ENCODE measurements at places on chromosomes 1 and 21.

DNA sequence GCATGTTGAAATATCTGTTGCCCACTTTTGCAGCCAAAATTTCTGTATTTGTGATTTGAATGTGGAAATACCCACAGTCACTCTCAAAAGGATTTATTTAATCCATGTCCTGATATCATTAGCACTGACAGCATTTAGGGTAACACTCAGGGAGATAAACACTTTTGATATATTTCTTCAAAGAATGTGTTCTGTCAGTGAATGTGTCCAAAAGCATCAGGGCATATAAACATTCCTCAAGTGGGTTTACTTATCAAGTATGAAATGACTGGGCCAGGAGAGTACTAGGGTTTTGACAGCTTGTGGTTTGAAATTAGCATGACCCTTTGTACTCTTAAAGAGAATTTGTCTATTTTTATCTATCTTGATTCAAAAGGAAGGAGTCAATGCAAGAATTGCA lies 1302.1 kb upstream of the ADGRL2 start:
- DNase-seq, result no peak

GRCh38 chr1:210568631-210569030 lies 239.9 kb downstream of the HHAT start:
- no peak for DNase-seq

DNA sequence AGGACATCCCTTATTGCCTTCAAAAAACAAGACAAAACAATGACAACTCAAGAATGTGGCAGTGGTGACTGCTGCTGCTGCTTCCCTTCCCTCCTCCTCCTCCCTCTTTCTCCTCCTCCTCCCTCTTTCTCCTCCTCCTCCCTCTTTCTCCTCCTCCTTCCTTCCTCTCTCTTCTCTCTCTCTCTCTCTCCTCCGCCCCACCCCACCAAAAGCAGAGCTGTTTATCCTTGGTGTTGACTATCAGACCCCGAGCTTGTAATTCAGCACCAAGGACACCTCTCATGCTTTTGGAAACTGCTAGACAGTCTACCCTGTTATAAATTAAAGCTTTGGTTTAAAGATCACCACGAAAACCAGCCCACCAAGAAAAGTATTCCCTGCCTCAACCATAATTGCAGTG lies 72.4 kb upstream of the IFNAR2 start:
- no peak for DNase-seq

DNA sequence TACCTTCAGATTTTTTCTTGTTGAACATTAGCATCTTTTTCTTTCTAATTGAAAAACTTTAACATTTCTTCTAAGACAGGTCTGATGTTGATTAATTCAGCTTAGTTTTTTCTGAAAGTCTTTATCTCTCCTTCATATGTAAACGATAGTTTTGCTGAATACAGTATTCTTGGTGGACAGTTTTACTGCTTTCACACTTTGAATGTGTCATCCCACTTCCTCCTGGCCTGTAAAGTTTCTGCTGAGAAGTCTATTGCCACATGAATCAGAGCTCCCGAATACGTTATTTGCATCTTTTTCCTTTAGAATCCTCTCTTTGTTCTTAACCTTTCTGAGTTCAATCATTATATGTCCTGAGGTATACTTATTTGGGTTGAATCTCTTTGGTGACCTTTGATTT lies 344.2 kb downstream of the OLFM3 start:
- no peak for DNase-seq

GRCh38 chr1:198741744-198742143 lies 102.9 kb downstream of the PTPRC start:
- no peak for DNase-seq

GRCh38 chr1:225755671-225756319 lies 21.8 kb upstream of the SRP9 start:
- DNase-seq, result no peak

- DNase-seq, result peak; percentile 64
Measured at GRCh38 chr1:152459596-152460528, 45.8 kb upstream of the CRNN start.

- no peak for DNase-seq
Measured at GRCh38 chr1:1536938-1537546, 3.4 kb downstream of the TMEM240 start.

GRCh38 chr1:35470977-35471613 lies 86.1 kb downstream of the KIAA0319L start:
- DNase-seq, result no peak

DNA sequence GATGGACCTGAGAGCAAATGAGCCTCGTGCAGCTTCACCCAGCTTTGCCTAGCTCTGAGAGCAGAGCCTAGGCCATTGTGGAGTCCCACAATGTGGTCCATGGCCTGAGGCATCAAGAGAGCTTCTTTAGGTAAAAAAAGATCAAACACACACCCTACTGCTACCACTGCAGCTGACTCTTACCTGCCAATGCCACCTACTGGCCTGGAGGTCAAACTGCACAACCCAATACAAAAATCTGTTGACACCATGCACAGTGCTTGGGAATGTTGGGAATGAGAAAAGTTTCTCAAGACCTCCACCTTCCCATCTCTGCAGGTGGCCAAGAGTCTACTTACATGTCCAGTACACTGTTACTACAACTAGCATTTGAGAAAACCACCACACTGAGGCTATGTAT lies 60.6 kb downstream of the UCHL5 start:
- no peak for DNase-seq

- no peak for DNase-seq
Measured at GRCh38 chr1:166605137-166605536, 234.1 kb upstream of the POGK start.

DNA sequence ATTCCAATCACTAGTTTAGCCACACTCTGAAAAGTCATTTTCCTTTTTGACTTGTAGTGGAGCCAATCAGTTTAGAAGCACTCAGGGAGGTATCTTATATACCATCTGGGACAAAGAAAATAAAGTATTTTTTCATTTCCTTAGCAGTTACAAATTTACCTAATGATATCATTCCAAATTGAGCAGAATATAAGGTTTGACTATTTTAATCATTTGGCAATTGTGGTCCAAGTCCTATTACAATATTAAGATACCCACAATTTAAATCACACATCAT lies 170.6 kb downstream of the LTN1 start:
- no peak for DNase-seq

DNA sequence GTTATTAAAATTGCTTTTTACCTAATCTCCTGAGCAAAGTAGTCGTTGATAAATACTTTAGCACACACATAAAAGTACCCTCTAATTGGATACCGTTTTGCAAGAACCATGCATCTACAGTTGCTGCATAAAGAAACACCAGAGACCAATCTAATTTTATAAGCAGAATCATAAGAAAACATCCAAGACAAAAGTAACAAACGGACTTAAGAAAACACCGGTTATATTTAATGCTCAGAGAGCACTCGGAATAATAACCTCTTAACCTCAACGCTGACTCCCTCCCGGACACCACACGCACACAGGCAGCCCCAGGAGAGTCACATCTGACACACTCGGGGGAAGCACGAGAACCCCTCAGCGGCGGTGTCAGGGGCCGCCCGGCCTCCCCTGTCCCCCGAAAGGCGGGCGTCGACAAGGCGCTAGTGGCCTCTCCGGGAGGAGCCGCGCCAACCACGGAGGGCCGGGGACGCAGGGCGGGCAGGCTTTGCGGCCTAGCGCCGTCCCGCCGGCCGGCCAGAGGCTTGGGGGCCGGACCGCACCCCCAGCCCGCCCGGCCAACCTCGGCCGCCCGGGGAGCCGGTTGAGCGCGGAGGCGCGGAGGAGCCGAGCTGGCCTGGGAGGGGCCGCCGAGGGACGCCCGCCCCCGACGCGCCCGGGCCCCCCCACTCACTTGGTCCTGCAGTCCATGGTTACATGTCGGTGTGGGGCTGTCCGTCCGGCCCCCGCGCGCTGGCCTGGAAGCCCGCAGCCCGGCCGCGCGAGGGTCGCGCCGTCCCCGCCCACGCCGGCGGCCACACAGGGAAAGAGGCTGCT lies 606 bp downstream of the DENND1B start:
- no peak for DNase-seq

DNA sequence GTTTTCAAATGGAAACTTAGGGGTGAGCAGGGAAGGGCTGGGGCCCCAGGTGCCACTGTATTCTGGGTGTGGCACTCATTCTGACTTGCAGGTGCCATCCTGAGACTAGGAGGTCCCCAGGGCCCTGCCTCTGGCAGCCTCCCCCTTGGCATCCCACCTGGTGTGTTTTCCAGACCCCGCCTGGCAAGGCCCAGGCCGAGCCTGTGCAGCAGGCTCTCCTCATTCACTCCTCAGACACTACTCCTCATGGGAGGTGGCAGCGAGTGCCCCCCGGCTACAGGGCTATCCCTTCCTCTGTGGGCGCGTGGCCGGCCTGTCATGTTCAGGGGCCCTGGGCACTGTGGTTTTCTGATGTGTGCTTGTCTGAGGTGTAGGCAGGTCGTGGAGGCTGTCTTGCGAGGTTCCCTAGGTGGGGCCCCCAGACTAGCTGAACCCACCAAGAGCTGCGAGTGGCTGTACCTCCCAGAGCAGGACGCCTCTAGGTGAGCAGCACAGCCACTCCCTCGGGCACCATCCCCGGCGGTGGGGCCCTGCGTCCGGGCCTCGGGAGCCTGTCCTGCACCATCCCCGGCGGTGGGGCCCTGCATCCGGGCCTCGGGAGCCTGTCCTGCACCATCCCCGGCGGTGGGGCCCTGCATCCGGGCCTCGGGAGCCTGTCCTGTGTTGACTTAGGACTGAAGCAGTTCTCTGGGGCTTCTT lies 13.2 kb downstream of the SLX9 start:
- no peak for DNase-seq

GRCh38 chr1:152995842-152996241 lies 5.7 kb upstream of the SPRR3 start:
- DNase-seq, result no peak

DNA sequence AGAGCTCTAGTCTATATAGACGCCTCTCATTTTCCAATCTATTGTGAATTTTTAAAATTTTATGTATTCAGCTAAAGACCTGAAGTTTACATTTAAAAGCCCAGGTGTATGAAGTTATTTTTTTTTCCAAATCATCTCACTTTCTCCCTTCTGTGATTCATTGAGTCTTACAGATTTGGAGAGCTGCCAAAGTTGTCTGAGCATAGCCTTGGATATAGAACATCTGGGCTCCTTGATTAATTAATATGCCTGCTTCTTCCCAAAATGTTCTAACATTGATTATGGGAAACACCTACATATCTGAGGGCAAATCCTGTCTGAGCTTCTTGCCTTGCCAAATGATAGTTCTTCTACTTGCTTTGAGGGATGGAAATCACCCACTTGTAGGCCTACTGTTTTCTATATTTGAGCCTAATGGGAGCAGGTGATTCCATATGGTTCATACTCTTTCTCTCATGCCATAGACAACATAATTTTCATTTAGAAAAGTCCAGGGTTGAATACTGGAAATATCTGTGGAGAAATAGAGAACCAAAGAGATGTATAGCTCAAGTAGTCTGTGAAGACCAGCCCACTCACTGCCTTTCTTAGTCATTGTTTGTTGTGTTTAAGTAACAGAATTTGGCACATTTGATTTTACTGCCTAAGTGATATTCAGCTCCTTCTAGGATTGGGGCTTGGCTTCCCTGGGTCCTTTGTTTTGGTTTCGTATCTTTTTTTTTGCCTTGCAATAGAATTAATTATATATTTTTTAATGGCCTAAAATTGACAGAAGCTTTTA lies 46.2 kb downstream of the MACF1 start:
- no peak for DNase-seq

- no peak for DNase-seq
Measured at GRCh38 chr1:12112711-12113161, 49.6 kb downstream of the TNFRSF8 start.

DNA sequence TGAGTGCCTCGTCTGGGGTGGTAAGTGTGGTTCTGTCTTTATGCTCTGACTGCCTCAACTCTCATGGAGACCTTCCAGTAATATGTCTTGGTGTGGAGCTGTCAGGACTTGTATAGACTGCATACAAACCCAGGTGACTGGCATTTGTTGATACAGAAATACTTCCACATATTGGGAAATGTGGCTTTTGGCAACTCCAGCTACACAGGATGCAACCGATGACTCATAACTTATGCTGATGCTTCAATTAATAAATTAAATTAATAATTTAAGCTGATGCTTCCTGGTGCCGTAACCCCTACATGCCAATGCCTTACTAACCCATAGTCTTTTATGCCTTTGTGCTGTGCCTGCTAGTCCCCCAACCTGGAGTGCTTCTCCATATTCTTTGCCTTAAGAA lies 72.3 kb upstream of the ARTN start:
- DNase-seq, result no peak

DNA sequence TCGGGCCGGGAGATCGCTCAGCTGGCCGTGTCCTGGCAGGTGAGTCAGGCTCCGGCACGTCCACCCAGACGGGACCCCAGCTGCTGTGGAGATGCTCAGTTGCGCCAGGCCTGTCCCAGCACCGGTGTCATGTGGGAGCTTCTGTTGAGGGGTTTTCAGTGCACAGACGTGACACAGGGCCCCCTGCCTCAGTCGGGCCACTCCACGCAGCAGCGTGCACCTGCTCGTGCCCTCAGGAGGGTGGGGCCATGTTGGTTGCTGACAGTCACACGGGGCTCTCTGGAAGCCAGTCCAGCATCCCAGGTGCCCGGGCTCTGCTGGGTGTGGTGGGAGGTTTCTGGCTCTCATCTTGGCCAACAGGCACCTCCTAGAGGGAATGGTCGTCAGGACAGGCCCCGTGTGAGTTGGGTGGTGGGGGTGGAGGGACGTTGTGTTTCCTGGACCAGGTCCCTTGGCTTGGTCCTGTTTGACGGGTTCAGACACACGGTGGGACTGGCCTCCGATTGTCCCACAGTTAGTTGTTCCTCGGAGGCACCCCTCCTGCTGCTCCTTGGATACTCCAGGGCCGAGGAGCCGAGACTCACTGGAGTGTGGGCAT lies 19.2 kb downstream of the ATAD3B start:
- DNase-seq, result no peak

- peak; percentile 74 for DNase-seq
Measured at GRCh38 chr1:232538224-232538942, 91.5 kb downstream of the SIPA1L2 start.

Measured in HCT116 (cell line).